ENCODE measurements at places on chromosomes 6 and 20.

GRCh38 chr6:149921361-149921760 is 1.6 kb downstream of the RAET1G start:
- no peak for DNase-seq

DNA sequence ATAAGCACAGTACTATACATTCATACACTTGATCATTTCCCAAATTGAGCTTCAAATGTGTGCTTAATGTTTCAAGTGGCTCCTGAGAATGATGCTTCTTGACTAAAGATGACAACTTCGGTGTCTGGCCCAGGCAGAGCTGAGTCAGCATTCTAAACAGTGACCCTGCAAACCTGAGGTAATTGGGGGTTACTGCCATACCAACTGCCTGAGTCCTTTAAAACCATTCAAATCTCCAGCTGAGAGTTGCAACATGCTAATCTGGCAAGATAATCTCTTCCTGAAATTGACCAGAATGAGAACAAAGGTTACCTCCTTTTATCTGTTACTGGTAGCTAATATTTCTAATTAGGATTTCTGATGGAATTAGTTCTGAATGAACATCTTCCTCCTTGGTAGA is 8.2 kb downstream of the BACH2 start:
- DNase-seq, result no peak

DNA sequence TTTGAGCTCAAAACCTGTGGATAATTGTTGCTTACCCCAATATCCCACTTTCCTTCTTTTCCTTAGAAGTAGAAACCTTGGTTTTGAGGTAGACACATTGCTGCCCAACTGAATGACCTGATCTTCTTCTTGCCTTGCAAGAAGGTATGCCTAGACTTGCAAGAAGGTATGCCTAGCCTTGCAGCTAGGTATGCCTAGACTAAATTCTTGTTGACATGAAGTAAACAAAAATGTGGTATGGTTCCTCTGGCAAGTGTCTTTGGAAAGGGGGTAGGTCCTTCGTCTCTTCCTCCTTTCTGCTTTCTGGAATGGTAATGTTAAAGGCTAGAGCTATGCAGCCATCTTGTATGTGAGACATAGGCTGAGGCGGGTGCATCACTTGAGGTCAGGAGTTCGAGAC is 129.2 kb downstream of the GMPR start:
- no peak for DNase-seq

- no peak for DNase-seq
Measured at GRCh38 chr20:37392441-37393195, 46.7 kb downstream of the SRC start.

- DNase-seq, result no peak
Measured at GRCh38 chr20:49515586-49515985, 33.1 kb upstream of the KCNB1 start.

GRCh38 chr20:62778601-62779416 is 17.5 kb upstream of the MRGBP start:
- DNase-seq, result no peak

DNA sequence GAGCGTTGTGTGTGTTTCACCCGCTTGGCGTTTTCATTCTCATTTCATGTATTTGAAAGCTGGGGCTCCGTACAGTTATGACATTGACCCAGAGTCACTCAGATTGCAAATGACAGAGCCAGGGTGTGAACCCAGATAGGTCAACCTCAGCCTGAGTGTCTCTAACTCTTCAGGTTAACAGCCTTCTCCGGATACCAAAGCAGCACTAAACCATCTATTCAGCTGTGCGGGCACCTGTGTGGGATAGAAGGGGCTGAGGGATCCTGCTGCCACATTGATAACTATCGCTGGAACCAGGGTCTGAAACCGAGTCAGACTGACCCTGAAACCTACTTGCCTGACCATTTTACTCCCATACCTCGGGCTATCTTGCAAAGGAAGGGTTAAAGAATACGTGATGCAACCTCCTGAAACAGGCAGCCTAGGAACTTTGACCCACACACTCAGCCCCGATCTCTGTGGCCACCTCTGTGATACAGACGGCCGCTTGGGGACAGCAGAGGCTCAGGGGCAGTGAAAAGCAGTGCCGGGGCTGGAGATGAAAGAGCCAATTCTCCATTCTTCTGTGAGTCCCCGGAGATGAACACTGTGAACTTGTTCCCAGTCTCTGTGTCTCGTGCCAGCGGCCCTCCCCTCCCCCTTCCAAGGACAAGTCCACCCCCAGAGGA is 233.5 kb upstream of the QKI start:
- no peak for DNase-seq

- DNase-seq, result no peak
Measured at GRCh38 chr6:69019832-69020231, 384.8 kb downstream of the ADGRB3 start.

- no peak for DNase-seq
Measured at GRCh38 chr20:52794853-52795252, 177.3 kb upstream of the TSHZ2 start.

DNA sequence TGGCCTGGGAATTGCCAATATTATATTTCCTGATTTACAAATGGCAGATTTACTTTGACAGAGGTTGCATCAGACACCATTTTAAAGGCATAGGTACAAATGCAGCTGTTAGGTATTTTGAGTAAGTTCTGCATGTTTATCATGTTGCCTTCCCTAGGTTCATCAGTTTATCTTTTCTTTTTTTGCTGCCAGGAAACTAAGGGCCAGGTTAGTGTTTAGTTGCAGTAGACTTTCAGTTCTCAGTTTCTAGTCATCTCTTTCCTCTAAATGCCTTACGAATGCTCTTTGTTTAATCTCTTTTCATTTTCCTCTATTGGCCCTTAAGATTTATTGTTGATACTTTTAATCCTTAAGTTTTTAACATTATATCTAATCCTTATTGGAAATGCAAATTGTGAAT is 129.9 kb downstream of the SMAP1 start:
- DNase-seq, result no peak

DNA sequence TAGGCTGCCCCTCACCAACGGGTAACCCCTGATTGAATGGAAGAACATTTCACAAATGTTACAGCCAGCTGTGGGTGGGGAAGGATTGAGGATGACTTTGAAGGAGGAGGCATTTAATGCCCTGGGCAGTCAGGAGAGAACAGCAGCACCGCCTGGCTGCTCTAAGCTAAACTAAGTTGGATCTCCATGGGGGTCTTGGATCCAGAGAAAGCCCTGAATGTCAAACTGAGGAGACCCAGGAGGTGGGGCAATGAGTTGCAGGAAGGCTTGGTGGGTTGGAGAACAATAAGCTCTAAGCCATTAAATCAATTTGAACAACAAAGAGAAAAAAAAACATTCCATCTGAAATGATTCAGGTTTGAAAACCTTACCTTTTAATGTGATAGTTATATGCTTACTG is 35.4 kb downstream of the TMX4 start:
- no peak for DNase-seq

DNA sequence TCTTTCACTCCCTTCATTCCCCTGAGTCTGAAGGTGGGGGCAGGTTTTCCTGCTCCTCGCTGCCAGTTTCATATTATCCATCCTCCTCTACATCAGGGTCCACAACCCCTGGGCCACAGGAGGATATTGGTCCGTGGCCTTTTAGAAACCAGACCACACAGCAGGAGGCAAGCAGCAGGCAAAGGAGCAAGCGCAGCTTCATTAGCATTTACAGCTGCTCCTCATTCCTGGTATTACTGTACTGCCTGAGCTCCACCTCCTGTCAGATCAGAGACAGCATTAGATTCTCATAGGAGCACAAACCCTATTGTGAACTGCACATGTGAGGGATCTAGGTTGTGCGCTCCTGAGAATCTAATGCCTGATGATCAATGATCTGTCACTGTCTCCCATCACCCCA is 380.3 kb downstream of the ARHGAP18 start:
- DNase-seq, result no peak

GRCh38 chr20:57901526-57901925 is 191.7 kb upstream of the PMEPA1 start:
- no peak for DNase-seq

- DNase-seq, result no peak
Measured at GRCh38 chr6:35427435-35427834, 24.7 kb upstream of the FANCE start.

DNA sequence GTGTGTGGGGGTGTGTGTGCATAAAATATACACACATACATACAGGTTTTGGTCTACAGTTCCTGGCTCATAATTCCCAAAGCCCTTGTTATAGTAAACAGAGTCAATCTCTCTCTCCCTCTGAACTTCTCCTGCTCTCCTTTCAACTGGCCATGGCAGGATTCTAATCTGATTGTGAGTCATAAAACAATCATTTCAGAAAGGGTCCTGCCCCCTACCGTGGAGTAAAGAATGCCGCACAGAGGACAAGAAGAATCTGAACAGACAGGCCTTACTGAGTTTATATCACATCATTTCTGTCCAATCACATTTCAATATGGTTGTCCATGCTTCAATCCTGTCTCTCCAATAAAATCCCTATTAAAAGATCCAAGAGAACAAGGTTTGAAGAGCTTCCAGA is 416.9 kb downstream of the FRK start:
- no peak for DNase-seq

DNA sequence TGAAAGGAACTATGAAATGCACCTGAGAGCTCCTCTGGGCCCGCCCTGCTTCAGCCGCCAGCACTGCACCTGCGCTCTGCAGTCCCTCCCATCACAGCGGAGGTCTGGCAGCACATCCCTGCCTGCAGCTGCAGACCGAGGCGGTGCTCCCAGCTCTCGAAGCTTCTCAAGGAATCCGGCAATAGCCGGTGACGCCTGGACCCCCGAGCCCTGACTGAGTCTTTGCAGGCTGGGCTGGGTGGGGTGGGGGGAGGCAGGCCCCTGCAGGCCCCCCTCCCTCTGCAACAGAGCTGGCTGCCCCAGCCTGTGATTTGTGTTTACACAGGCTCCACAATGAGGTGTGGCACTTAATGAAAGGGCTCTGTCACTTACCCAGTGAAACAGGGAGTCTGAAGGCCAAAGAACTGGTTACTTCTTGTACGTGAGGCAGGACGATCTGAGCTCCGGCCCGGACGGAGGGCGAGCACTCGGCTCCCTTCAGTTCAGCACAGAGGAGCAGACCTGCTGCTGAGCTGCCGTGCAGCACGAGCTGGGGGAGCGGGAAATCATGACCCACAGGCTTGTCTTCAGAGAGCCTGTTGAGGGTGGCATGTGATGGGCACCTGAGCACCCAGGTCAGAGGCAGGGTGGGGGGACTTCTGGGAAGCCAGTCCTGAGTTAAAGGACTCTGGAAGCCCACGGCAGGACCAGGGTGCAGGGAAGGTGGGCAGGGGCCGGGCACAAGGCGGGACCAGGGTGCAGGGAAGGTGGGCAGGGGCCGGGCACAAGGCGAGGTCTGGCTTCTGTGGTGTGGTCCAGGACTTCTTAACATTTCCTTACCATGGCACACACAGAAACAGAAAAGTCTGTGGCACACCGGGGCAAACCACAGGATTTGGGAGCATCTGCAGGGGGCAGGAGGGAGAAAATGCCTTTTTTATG is 192.3 kb upstream of the THBS2 start:
- no peak for DNase-seq

GRCh38 chr6:18507018-18507415 is 119.9 kb downstream of the RNF144B start:
- DNase-seq, result no peak

GRCh38 chr20:49775229-49775693 is 37.4 kb upstream of the SLC9A8 start:
- DNase-seq, result no peak

GRCh38 chr6:50815436-50816114 is 3.1 kb upstream of the TFAP2B start:
- no peak for DNase-seq

GRCh38 chr6:53761036-53761435 is 33.8 kb upstream of the LRRC1 start:
- DNase-seq, result no peak

GRCh38 chr20:46970937-46971630 is 76.4 kb downstream of the EYA2 start:
- no peak for DNase-seq

GRCh38 chr6:35026434-35027222 is 114.5 kb downstream of the TCP11 start:
- DNase-seq, result no peak

GRCh38 chr6:146803601-146804000 is 204.8 kb downstream of the ADGB start:
- no peak for DNase-seq

DNA sequence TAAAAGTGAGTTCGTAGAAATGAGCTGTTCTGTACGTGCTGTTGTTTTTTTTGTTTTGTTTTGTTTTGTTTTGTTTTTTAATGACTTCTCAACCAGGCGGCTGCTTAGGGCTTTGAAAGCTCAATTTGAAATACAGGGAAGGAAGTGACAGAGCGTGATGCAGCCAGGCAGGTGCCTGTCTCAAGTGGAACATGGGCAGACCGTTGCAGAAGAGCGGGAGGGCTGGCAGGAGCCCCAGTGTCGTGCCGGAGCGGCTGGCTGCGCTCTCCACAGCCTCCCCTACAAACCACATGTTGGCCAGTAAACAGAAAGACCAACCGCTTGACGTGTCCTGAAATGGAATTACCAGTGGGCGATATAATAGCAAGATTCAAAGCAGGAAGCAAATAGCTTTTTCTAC is 164.9 kb upstream of the RREB1 start:
- DNase-seq, result no peak
